Substantia nigra (tissue), 51 donors: ENCODE measurements at places on chromosomes 11 and 22.

GRCh38 chr22:17228725-17229126 lies 9.5 kb upstream of the ADA2 start:
- no peak for DNase-seq

DNA sequence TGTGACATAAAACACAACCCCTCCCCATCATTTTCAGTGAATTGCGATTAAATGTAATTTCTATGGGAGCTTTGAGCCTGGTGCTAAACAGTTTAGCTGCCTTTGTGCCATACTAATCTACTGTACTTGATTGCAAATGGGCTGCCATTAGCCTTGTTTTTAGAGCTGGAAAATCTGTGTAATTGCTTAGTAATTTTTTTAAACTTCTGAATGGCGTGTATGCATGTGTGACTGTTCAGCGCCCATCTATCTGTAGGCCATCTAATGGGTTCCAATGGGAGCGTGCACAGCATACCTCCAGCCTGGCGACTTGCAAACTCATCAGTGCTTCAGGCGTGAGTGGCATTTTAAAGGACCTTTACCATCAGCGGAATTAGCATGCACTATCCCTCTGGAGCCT lies 142.7 kb upstream of the KIRREL3 start:
- DNase-seq: no peak

GRCh38 chr22:39457556-39458443 lies 988 bp downstream of the MGAT3 start:
- DNase-seq: peak; percentile 49

DNA sequence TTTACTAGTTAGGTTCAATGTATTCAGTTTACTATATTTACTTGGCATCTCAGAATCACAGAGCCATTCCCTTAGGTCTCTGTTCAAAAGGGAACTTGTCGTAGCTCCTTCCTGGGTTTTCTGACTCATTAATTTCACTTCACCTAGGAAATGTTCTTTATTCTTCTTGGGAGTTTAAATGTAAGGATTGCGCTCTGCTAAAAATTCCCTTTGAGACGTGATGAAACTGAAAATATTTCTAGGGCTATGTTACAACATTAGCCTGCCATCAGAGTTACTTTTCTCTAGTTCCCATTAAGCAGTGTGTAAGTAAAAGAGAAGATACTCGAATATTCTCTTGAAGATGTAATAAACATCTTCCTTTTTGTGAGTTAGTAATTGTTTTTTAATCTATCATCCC lies 209.5 kb downstream of the CASP12 start:
- DNase-seq: no peak

GRCh38 chr11:2510626-2511402 lies 66.0 kb downstream of the KCNQ1 start:
- DNase-seq: no peak

GRCh38 chr11:86625544-86625943 lies 46.9 kb downstream of the ME3 start:
- DNase-seq: no peak

GRCh38 chr11:36130401-36130800 lies 158.8 kb downstream of the COMMD9 start:
- DNase-seq: no peak
